ENCODE measurements at places on chromosomes 6 and 20.
A peak's percentile ranks its signal among the peaks of the same experiment; 100 is the strongest.

GRCh38 chr6:161498359-161498758, 224.5 kb upstream of the AGPAT4 start:
- DNase-seq, result peak; percentile 50

DNA sequence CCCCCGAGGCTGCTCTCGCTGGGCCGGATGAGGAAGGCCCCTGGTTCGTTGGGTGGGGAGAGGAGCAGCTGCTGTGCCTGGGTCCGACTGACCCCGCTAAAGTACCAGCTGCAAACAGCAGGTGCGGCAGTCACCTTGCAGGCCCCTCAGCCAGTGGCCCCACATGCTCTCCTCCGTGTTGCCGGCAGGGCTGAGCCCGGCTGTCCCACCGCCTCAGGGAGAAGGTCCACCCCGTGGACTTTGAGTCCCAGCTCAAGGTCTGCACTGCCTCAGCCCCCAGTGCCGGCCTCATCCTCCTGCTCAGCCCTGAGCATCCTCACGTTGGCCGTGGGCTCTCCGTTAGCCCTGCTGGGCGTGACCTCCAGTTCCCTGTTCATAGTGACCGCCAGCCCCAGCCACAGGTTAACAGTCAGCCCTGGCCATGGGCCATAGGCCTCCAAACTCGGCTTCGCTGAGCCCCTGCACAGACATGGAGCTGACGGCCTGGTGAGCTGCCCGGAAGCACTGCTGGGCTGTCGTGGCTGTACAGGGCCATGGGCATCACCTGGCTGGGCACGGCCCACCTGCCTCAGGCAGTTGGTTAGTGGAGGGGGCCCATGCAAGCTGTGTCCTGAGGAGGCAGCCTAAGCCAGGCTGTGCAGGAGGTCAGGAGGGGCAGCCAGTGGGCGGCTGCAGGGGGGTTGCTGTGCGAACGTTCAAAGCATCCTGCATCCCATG, 3.1 kb downstream of the SRMS start:
- DNase-seq, result no peak

DNA sequence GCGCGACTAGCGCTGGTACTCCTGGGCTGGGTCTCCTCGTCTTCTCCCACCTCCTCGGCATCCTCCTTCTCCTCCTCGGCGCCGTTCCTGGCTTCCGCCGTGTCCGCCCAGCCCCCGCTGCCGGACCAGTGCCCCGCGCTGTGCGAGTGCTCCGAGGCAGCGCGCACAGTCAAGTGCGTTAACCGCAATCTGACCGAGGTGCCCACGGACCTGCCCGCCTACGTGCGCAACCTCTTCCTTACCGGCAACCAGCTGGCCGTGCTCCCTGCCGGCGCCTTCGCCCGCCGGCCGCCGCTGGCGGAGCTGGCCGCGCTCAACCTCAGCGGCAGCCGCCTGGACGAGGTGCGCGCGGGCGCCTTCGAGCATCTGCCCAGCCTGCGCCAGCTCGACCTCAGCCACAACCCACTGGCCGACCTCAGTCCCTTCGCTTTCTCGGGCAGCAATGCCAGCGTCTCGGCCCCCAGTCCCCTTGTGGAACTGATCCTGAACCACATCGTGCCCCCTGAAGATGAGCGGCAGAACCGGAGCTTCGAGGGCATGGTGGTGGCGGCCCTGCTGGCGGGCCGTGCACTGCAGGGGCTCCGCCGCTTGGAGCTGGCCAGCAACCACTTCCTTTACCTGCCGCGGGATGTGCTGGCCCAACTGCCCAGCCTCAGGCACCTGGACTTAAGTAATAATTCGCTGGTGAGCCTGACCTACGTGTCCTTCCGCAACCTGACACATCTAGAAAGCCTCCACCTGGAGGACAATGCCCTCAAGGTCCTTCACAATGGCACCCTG, 1.6 kb downstream of the TPBG start:
- DNase-seq, result peak; percentile 37

DNA sequence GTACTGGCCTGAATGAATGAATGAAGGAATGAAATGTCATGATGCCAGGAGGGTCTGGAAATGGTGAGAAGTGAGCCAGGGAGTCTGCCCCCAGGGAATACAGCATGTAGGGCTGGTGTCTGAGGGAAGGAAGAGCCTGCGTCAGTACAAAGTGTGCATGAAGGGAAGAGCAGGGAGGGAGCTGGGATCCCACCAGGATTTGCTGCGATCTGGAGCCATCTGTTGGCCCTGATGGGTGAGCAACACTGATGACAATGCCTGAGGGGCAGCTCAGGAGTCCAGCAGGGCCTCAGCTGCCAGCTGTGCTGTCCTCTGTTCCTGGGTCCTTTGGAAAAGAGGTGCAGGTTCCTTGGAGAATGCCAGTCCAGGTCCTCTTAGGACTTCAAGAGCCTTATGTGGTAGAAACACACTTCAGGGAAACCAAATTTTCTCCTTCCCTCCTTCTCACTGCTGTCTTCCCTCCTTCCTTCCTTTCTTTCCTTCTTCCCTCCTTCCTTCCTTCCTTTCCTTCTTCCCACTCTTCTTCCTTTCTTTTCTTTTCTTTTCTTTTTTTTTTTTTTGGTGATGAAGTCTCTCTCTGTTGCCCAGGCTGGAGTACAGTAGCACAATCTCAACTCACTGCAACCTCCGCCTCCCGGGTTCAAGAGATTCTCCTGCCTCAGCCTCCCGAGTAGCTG, 11.5 kb downstream of the BPI start:
- no peak for DNase-seq

GRCh38 chr6:28537509-28538140, 11.9 kb downstream of the GPX5 start:
- no peak for DNase-seq

DNA sequence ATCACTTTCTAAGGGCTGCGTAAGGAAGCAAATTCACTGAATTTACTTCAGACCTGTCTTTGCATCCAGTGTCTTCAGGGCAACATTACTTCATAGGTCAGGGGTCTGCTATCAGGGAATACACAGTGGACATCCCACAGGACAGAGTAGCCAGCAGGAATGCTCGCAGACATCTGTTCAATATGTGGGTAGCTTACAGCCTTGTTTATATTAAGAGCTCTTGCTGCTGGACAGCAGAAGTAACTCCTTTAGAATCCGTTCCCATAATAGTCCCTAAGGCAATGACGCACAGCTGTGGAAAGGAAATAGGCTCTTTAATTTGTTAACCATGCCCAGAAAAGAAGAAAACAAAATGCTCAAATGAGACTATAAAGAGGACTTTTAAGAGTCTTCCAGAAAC, 198.7 kb downstream of the MOXD1 start:
- DNase-seq, result no peak

DNA sequence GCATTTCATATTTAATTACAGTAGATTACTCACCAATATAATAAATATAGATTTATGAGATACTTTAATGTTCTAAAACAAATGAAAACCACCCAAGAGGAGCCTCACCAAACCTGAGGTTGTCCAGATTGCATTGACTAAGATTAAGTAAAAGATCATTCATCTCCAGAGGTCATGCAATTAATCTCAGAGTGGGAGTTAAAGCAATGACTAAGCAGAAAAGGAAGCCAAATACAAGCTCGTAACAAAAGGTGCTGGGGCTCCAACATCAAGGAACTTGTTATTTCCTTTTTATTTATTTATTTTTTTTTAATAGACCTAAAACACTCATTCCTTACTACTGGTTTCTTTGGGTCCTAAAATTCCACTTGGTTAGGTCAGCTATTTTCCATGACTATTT, 57.7 kb downstream of the RSPO3 start:
- no peak for DNase-seq

DNA sequence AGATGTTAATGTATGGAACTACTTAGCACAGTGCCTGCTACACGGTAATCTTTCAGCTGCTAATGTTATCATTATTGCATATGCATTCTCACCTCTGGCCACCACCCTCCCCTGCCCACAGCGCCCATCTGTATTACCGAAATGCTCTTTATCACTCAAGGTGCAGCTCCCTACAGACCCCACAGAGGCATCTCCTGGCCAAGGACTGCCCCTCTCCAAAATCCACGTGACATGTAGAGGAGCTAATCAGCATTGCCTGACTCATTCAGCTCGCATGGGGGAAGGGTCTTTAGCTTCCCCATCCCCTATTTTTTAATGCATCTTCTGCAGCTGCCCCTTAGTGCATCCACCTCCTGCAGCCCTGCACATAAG, 41.8 kb downstream of the SLC22A23 start:
- no peak for DNase-seq

- no peak for DNase-seq
Measured at GRCh38 chr20:10542442-10542841, 107.3 kb downstream of the SLX4IP start.

DNA sequence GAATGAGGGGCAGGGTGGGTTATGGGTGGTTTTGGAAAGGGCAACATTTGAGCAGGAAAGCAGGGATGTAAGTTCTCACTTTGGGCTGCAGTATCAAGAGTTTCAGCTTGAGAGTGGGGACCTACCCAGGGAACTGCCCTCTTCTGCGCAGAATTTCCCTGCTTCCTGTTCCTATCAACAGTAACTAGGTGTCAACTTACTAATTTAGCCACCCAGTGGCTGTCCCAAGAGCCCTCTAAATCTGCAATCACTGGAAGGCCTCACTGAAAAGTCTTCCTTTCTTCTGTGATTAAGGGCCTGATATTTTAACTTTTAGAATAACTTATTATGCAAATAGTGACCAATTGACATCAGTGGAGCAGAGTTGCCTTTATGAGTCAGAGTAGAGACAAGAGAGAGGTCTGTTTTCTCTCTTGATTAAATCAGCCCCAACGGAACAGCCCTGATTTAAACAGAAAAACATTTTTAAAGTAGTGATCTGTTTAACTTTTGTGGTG, 118.2 kb upstream of the RIPOR2 start:
- no peak for DNase-seq

- DNase-seq, result no peak
Measured at GRCh38 chr6:101088594-101088993, 207.5 kb upstream of the ASCC3 start.

DNA sequence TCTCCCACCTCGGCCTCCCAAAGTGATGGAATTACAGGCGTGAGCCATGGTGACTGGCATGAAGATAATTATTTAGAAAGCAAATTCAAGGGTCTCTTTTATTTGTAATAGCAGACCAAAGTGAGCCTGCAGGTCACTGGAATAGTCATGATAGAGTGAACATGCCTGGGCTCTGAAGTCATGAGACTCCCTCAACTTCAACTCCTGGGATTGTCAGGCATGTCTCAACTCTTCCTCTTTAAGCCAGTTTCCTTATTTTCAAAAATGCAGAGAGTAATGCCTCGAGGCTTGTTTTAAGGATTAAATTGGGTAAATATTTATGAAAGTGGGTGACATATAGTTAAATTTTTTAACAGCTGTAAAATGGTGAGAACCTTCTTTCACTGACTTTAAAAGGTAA, 22.7 kb upstream of the HECA start:
- no peak for DNase-seq

Measured in HEK293T (cell line).